ENCODE measurements at places on chromosomes 7 and 10. TPM values are rescaled to one million over a fixed set of nuclear protein-coding genes. Genes with fewer than 3 reads are reported as not detected.
A peak's percentile ranks its signal among the peaks of the same experiment; 100 is the strongest.

The KIF20B gene
- 14.2 TPM for total RNA-seq

The OIT3 gene
- total RNA-seq: 0.07 TPM

The FAM25C gene
- not detected for total RNA-seq

The NAT16 gene
- total RNA-seq: not detected

DNA sequence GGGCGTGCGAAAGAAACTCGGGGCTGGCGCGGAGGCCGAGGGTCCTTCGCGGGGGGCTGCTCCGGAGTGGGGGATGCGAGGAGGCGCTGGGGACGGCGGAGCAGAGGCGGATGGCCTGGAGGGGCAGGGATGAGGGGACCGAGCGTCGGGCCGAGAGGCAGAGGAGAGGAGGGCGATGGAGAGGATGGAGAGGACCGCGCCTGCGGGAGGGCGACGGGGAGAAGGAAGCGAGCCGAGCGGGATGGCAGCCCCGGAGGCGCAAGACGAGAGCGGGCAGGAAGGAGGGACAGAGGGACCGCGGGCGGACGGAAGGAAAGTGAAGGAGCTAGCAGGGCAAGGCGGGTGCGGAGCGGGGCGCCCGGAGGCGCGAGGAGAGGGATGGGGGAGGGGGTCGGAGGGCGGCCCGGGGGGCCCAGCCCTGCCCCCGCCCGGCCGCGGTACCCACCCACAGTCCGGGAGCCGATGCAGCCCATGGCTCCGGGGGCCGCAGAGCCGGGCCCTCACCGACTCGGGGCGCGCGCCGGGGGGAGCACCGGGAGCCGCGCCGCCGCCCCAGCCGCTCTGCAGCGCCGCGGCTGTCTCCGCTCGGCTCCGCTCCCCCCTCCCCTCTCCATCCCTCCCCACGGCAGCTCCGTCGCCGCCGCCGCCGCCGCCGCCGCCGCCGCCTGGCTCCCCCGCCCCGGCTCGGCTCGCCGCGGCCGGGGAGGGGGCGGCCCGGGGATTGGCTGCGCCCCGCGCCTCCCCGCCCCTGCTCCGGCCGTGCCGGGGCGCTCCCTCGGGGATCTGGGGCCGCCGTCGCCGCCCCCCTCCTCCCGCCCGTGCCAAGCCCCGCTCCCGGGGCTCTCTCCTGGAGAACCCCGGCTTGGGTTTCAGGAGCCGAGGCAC, at the start of gene FAM131B:
Gene FAM131B (minus strand): TSS at position 583 of the 885 bp plus-strand sequence. CDS start 110 bp downstream, at position 473.
- no peak for DNase-seq

DNA sequence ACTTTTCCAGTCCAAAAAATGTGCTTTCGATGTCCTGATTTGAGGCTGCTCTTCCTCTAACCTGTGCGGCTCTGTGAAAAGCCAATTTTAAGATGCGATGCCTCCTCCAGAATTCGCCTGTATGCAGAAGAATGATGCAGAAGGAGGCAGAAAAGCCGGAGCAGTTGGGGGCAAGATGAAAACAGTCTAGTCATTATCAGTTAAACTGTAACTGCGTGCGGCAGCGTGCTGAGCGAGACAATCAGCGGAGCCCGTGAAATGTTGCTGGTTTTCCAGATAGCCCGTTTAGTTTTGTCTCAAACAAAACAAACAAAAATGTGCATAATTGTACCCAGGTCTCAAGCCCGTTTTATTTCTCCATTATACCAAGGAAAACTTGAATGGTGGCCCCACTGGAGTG, 137.0 kb upstream of the FGFR2 start:
- no peak for DNase-seq

DNA sequence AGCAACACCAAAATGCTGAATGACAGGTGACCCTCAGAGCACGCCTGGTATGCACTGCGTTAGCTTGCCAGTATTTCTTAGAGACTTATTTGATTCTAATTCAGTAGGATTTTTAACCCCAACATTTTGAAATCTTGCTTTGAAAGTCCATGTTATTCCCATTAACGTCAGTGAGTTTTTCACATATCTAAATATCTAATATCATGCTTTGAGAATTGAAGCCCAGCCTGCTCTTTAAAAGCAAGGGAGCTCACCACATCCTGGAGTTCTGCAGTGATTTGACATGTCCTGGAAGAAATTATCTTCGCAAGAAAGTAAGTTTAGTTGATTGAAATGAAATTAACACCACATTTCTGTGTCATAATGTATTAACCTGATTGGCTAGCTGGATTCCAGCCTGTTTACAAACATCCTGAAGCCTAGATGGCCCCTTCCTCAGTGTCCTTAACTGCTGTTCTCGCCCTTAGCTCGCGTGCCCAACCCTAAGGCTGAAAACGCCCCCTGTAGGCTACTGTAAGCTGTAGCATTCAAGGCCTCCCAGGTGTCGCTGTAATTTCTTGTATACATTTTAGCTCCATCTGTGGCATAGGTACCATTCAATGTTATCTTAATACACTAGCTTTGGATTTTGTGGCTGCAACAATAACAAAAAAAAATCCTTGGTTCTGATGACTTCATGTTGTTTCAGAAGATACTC, 191.5 kb downstream of the MGMT start:
- DNase-seq: no peak

DNA sequence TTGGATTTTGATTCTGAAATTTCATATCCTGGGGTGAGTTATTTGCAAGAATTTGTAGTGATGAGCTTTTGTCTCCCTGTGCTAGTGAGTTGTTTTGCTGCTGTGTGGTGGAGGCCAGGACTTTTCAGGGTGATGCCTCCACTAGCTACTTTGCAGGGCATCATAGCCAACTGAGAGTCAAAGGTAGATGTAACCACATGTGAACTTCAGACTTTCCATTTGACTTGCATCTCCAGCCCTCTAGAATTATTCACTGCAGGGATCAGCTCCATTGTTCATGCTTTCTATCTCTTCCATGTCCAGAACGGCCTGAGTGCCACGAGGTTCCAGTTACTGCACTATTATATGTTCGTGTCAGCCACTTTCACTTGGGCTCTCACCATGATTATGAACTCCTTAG, 534.3 kb downstream of the GRM8 start:
- DNase-seq: no peak

GRCh38 chr7:1562597-1563051, 6.6 kb upstream of the TMEM184A start:
- no peak for DNase-seq

- DNase-seq: peak; percentile 22
These were observed 31.3 kb downstream of the CACUL1 start for GRCh38 chr10:118723466-118723865.

- DNase-seq: no peak
These were observed 3.2 kb upstream of the HUS1 start for GRCh38 chr7:47982610-47983009.

DNA sequence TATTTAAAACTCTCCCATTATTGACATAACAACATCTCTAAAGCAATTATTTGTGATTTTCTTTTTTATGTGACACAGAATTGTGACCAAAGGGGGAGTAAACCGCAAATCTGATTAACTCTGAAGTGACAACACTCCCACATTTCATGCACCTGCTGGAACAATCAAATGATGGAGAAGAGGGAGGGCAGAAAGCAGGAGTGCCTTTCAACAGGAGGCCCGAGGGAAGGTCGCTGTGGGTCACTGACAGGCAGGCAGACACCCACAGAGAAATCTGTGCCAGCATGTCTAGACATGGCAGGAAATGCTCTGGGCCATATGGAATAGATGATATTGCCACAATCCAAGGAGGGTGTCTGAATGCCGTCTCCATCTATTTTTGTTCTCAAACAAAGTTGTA, 247.3 kb downstream of the DOCK4 start:
- DNase-seq: peak; percentile 44

- no peak for DNase-seq
These were observed 51.3 kb upstream of the FAM3C start for GRCh38 chr7:121447243-121447910.

- DNase-seq: no peak
These were observed 48.1 kb upstream of the COMTD1 start for GRCh38 chr10:75283671-75284470.
